ENCODE measurements at places on chromosomes 11 and 22.

DNA sequence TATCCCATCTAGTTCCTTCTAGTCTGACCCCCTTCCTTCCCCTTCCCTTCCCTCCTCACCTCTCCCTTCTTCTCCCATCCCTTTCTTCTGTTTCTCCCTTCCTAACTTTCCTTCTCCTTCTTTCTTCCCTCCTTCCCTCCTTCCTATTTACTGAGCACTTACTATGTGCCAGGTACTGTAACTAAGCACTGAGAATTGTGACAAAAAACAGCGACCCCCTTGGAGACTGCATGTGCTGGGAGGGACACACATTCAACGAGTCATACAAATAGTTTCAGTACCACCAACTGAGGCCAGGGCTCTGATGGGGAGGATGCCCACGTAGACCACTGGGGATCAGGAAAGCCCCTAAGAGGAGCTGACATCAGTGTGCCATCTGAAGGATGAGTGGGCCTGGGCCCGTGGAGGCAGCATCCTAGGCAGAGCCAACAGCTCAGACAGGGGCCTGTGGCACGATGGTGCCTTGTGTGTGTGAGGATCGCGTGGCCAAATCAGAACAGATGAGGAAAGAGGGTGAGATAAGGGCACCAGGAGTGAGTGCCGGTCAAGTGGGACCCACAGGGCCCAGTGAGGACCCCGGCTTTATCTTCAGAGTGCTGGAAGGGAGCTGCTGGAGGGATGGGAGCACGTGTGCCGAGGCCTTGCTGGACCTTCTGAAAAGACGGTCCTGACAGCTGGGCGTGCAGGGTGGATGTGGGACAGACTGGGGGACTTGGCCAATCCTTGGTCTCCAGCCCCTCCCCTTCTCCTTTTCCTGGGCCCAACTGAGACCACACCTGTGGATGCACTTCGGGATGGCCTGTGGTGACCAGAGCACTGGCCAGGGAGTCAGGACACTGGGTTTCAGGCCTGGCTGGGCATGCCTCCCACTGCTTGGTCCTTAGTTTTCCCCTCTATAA is 38.4 kb upstream of the CRYBB3 start:
- DNase-seq, result no peak

DNA sequence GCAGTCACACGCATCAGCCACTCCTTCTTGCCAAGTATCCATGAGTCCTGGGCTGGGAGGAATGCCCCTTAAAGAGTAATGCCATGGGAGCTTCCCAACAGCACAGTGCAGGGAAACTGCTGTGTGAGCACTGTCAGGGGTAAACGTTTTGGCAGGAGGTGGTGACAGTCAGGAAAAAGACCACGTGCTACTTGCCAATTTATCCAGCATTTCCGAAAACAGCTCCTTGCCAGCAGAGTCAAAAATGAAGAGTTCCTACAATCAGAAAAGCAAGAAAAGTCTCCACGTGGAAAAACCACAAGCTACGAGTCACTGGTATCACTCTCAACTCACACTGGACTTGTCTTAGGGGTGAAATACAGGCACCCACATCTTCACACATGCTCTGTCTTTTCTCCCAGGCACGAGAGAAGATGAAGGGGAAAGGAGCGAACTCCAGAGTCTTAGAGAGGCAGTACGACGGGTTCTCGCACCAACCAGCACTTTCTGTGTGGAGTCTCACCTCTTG is 9.9 kb downstream of the IFT27 start:
- DNase-seq, result no peak

DNA sequence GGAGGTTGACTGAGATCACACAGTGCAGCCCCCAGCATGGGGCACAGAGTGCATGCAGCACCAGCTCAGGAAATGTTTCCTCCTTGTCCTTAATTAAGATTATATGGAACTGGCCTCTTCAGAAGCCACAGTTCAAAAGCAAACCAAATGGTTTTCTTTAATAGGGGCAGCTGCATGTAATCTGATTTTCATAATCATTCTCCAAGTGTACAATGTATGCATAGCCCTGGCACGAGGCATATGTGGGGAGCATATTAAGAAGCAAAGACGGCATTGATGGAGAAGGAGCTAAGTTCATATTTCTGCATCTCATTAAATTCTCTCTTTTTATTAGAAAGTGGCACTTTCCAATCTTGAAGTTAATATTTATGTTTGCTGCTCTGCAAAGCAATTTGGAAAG is 9.9 kb upstream of the PARVB start:
- DNase-seq, result no peak

- DNase-seq, result no peak
These were observed 17.7 kb downstream of the TNKS1BP1 start for GRCh38 chr11:57306940-57307565.

GRCh38 chr22:40487663-40488249 is 117.4 kb downstream of the SGSM3 start:
- DNase-seq, result no peak

GRCh38 chr11:134414766-134415765 is 3.0 kb upstream of the B3GAT1 start:
- DNase-seq, result no peak
